ENCODE measurements at places on chromosomes 6 and 20.

DNA sequence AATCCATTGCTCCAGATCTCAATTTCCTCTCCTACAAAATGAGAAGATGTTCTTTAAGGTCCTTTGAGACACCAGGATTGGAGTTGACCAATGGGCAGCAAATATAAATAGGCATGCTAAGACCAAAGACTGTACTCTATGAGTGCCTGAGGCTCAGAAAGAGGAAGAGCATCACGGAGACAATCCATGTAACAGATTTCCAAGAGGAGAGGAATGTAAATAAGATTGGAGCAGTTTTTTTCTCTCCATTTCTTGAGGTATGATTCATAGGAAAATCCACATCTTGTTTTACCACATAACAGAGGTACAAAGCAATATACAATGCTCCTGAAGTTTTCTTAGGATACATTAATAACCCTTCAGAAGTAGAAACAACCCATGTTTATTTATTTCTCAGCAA, 109.8 kb downstream of the UBE3D start:
- no peak for DNase-seq

- no peak for DNase-seq
Observed at GRCh38 chr6:151445482-151445881, 6.4 kb downstream of the RMND1 start.

DNA sequence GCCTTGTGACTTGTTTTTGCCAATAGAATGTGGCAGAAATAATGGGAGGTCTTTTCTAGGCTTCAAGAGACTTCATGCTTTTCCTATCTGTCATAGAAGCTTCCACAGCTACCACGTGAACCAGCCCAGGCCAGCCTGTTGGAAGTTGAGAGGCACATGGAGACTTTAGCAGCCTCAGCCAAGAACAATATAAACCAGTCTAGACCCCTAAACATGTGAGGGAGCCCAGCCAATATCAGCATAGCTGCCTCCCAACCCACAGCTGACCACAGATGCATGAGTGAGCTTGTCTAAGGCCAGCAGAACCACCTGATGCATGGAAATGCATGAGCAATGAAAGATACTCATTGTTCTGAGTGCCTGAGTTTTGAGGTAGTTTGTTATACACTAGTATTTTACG, 540.7 kb upstream of the BTBD3 start:
- DNase-seq = no peak

GRCh38 chr6:33407132-33407718, 3.6 kb upstream of the PHF1 start:
- DNase-seq = no peak

GRCh38 chr6:136546331-136546730, 3.9 kb downstream of the MAP7 start:
- DNase-seq = no peak

DNA sequence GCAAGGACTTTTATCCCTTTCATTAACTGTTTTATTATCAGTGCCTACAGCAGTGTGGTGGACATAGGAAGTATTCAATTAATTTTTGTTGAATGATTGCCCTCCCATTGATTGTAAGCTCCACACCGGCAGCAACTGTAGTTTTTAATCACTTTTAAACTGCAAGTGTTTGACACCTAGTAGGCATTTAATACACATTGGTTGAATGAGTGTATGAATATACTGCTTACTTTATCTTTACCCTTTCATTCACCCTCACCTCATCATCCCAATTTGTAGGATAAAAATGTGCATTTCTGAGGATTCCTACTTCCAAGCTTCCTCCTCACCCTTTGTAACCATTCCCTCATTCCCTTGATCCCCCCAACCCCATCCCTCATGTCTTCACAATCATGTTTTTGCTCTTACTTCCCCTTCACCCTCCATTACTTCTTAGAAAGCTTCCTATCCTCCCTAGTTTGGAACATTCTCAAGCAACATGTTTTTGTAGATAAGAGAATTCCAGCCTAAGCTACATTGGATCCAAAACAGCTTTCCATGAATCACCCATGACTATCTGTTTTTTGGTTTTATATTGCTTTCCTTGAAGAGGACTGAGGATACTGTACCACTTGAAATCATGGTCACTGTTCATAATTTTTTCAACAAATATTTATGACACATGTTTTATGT, 955 bp upstream of the SLC26A8 start:
- no peak for DNase-seq

GRCh38 chr6:57226221-57226620, 4.1 kb upstream of the RAB23 start:
- DNase-seq = no peak

DNA sequence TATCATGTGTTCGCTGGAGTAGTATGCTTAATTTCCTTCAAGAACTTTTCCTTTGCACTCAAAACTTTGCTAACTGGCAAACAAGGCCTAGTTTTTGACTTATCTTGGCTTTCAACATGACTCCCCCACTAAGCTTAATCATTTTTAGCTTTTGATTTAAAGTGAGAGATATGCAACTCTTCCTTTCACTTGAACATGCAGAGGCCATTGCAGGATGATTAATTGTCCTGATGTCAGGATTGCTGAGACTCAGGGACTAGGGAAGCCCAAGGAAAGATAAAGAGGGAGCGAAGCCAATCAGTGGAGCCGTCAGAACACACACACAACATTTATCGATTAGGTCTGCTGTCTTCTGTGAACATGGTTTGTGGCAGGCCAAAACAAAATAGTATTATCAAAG, 491.4 kb downstream of the CBLN4 start:
- DNase-seq = no peak

GRCh38 chr6:111818539-111819226, 54.6 kb downstream of the FYN start:
- no peak for DNase-seq

DNA sequence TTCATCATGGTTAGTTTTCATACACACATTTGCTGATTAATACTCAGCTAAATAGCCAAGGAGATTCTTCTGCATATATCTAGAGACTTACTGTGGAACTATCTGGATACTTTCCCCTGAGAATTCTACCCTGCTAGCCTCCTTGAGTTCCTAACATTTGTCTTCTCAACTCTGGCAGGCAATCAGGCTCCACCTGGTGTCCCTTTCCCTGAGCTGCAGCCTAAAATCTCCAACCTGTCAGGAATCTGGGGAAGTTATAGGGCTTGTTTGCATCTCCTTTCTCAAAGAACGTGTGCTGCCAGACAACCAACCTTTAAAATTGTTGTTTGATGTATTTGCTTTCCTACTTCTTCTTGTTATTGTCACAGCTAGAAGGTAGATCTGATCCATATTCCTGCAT, 73.4 kb downstream of the FUT9 start:
- DNase-seq = no peak

- DNase-seq = no peak
Observed at GRCh38 chr6:69232496-69232895, 564.3 kb downstream of the LMBRD1 start.

- no peak for DNase-seq
Observed at GRCh38 chr6:31025595-31025994, 15.3 kb downstream of the MUC22 start.

GRCh38 chr20:57076152-57076652, 190.2 kb downstream of the BMP7 start:
- DNase-seq = no peak

DNA sequence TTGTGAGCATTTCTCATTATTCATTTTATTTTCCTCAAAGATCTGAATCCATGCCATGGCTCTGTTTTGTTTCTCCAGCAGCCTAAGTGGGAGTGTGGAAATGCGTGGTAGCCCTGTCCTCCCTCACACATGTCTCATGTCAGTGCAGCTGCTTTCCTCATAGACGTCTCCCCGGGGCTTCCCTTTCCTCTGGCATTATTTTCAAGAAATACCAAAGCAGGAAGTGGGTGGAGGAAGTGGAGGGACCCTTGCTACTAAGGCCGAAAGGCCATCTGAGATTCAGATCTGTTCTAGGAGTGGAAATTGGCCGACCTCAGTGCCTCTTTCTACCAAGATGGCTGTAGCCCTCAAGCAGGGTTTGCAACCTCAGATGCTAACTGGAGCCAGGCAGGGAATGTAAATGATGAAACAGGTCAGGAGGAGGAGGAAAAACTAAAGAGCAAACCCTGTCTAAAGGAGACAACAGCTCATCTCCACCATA, 420.9 kb upstream of the PLCB4 start:
- DNase-seq = no peak

DNA sequence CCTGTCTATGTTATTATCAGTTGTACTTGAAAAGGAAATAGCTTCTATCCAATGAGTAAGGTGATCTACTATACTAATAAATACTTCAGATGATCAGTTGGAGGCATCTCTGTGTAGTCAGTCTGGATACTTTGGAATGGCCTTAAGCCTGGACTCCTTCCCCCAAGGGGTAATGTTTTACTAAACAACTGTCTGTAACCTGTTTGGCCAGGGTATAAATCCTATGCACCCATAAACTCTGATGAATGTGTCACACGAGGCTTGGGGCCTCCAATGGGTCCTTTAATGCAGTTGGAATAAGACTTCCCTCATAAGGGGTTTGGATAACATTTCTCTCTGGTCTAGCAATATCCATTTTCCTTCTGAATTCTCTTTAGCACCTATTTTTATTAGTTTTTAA, 19.5 kb upstream of the SLC52A3 start:
- no peak for DNase-seq

DNA sequence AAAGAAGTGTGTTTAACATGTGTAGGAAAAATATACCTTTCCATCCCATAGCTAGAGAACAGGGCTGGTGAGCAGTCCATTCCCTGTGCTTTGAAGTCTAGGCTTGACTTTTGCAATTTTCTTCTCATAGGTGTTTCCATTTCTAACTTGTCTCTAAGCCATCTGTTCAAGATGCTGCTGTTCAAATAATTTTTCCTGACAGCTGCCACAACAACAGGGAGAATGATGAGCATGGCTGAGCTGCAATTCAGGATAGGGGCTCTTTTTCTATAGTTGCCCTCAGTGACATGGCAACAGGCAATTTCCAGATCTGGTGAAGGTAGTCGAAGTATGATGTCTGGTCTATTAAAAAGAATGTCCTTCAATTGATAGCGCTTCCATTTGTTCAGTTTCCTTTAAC, 103.0 kb upstream of the HS3ST5 start:
- no peak for DNase-seq

- DNase-seq = no peak
Observed at GRCh38 chr6:40877362-40877761, 161.7 kb downstream of the UNC5CL start.

GRCh38 chr6:19831358-19831757, 5.8 kb upstream of the ID4 start:
- DNase-seq = no peak

DNA sequence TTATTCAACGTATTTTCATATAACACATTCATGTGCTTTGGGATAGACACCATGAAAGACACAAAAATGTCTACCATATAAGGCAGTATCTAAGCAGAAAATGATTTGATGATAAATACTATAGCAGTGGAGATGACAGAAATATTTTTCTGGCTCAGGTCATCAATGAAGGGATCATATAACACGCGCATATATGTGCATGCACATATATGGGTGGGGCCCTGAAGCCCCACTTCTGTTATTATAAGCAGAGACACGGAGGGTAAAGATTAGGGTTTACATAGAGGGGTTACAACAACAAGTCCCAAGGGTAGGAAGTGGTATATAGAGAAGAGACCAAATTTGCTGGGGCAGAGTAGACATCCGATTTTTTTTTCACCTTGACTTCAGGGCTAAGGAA, 16.0 kb downstream of the COL9A1 start:
- no peak for DNase-seq

DNA sequence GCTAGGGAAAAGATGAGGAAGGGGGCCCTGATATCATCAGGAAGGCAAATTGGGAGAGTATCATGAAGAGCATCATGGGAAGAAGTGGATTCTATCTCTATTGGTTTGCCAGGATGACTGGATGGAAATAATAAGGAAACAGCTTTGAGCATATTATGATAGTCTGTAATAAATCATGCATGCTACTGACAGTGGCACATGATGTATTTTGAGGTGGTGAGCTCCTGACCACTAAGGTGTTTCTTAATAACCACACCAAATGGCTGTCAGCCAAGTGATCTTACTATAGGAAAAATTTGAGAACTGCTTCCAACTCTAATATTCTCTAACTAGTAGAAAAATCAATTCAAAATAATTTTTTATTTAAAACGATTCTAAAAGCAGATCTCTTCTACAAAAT, 548.4 kb upstream of the JAG1 start:
- no peak for DNase-seq

GRCh38 chr6:152720974-152721373, 23.3 kb downstream of the MYCT1 start:
- no peak for DNase-seq

- no peak for DNase-seq
Observed at GRCh38 chr6:3489961-3490624, 33.2 kb upstream of the SLC22A23 start.

DNA sequence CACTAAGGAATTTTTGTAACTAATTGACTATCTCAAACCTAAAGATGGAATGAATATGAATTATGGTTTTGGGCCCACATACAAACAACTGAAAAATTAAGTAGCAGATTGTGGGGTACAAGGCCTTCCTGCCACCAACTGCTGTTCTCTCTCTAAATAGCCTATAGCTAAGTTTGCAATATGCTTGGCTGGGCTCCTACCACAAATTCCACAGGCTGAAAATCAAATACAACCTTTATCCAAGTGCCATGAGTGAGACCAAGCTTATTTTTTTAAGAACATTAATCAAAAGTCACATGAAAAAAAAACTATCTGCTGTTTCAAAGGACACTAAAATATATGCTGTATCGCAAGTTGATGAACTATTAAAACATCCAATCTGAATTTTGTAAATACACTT, 52.1 kb downstream of the TENT5A start:
- no peak for DNase-seq

DNA sequence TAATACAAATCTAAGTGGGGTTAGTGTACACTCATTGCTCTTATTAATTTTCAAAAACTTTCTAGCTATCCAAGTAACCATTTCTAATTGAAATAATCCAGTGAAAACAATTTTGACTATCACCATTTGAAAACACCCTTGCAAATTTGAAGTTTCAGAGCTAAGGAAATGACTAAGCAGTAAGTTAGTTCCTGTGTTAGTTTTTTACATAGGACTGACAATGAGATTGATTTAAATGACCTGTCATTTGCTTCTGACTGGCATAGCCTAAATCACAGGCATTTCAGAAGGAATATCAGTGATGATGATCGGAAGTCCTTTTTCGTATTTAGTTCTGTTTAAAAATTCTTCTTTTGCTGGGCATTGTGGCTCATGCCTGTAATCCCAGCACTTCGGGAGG, 27.0 kb downstream of the STK4 start:
- DNase-seq = no peak

DNA sequence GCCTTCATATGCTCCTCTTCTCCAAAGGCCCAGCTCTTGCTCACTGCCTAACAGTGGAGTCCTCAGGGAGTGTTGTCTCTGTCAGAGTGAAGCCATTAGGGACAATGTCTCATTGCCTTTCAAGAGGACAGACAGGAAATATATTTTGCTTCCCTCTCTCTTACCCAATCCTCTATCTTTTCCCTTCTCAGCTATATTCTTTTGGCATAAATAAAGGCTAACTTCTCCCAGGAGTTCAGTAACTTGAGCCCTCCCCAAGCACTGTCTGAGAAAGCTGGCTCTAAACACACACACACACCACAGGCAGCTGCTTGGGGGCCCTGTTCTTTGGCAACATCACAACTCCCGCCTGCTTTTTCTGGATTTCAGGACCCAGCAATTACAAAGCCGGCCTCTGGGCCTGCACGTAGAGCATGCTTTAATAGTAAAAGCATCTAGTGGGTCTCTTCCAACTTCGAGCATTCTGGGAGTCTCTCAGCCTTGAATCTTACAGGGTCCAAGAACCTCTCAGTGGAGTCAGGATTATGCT, 34.7 kb upstream of the LAMA4 start:
- no peak for DNase-seq

- peak; percentile 34 for DNase-seq
Observed at GRCh38 chr6:111973118-111973761, 80.7 kb upstream of the CCN6 start.

GRCh38 chr20:35555951-35556645, 14.2 kb downstream of the ERGIC3 start:
- DNase-seq = no peak

All from stimulated activated CD8-positive, alpha-beta memory T cell treated with anti-CD3 and anti-CD28 coated beads, Interleukin-15, amount 100 ng/mL, for 1 hour (primary cell).